ENCODE measurements at places on chromosomes 3 and 15.

GRCh38 chr15:40436116-40436891 is 4.4 kb upstream of the BAHD1 start:
- no peak for DNase-seq

GRCh38 chr3:102017784-102018183 is 168.5 kb downstream of the NFKBIZ start:
- no peak for DNase-seq

GRCh38 chr3:56197259-56197965 is 270.9 kb downstream of the ERC2 start:
- DNase-seq: no peak

- DNase-seq: no peak
These were observed 85.6 kb downstream of the CPN2 start for GRCh38 chr3:194265505-194265892.

DNA sequence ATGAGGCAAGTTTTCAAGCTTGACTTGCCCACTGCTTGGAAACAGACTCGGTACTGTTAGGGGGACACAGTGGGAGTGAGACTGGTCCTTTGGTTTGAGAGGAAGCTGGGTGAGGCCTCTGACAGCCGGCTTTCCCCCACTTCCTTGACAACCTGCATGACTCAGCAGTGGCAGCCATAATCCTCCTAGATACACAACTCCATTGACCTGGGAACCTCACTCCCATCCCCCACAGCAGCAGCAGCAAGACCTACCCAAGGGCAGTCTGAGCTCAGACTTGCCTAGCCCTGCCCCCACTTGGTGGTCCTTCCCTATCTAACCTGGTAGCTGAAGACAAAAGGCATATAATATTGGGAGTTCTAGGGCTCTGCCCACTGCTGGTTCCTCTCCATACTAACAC is 1043.5 kb upstream of the ALCAM start:
- no peak for DNase-seq

DNA sequence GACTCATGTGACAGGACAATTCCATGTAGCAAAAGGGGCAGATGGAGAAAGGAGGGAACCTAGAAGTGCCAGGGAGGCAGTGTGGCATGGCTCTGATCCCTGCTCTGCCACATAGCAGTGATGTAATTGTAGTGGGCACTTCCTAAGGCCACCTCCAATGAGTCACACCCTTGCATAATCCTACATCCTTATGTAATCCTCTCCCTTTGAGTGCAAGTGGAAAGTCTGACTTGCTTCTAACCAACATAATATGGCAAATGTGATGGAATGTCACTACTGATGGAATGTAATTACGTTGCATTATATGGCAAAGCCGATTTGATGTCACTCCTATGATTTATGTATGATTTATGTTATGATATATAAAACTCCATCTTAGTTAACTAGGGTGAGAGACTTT is 72.9 kb upstream of the ATP2C1 start:
- DNase-seq: no peak

- DNase-seq: no peak
These were observed 5.3 kb downstream of the ZNF620 start for GRCh38 chr3:40511031-40511718.

GRCh38 chr3:107853821-107854220 is 237.0 kb downstream of the CD47 start:
- no peak for DNase-seq

DNA sequence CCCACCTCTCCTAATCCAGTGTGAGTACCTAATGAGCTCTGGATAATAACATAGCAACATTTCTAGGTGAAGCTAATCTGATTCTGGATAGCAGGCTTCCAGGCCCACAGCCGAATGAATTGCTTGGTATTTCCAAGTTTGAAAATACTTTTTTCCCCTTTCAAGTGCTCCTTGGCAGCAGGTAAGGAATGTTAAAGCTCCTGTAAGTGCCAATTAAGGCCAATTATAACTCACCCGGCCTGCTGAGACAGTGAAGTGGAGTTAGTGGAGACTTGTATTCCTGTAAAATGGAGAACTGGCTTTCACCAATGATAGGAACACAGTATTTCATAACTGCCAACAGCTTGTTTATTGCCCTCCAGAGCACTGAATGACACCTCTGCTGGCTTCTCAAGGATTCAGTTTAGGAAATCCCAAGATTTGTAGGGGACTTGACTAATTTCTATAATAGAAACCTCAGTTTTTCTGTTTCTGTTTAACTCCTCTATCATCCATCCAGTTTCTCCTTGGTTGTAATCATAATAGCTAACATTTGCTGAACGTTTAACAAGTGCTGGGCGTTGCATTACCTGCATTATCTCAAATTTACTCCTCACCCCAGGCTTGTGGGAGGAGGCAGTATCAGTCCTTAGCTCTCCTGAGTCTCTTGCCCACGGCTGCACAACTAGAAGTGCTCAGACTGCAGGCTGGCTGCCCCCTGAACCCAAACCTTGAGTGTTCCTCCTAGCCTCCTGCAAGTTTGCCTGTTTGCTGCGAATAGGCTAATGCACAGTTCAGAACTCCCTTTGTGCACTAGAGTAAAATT is 52.7 kb upstream of the SCAANT1 start:
- DNase-seq: no peak

- no peak for DNase-seq
These were observed 1.6 kb downstream of the TAGLN3 start for GRCh38 chr3:112000367-112000771.

GRCh38 chr3:155512175-155512866 is 218.8 kb upstream of the STRIT1 start:
- no peak for DNase-seq

Data from GM12864 (cell line).